Tongue (tissue), 3 donors: ENCODE measurements at places on chromosomes 11 and 22.
A peak's percentile ranks its signal among the peaks of the same experiment; 100 is the strongest.

- DNase-seq, result no peak
These were observed 74.6 kb downstream of the AASDHPPT start for GRCh38 chr11:106152013-106152412.

DNA sequence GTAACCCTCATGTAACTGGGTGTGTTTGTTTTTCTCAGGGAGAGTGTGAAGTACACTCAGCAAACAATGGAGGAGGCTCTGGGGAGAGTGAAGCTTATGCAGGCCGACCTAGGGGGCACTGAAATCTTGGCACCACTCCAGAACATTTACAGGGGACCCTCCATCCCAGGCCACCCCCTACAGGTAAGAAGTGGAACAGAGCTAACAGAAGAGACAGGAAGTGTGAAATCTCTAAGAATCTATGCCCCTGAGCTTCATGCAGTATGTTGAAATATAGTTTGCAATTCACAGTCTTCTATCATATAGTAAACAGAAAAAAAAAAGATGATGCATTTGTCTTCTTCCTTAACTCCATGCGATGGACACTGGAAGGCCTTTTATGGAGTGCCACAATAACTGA lies 8.4 kb downstream of the VWA5A start:
- DNase-seq, result no peak

DNA sequence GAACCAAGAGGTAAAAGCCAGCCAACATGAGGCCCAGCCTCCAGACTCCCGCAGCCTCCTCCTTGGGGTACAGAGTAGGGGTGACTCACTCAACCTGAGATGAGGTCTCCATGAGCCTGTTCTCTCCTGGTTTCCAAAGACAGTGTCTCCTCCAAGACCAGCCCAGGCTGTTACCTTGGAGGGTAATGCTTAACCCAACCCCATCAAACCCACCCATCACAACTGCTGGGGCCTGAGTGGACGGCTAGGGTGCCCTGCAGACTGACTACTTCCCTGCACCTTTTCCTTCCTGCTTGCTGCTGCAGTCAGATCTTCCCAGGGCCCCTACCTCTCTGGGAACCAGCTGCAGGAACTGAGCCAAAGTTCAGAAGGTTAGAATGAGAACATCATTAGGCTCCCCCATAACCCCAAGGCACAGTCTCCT lies 5.1 kb upstream of the NOL12 start:
- DNase-seq, result no peak

DNA sequence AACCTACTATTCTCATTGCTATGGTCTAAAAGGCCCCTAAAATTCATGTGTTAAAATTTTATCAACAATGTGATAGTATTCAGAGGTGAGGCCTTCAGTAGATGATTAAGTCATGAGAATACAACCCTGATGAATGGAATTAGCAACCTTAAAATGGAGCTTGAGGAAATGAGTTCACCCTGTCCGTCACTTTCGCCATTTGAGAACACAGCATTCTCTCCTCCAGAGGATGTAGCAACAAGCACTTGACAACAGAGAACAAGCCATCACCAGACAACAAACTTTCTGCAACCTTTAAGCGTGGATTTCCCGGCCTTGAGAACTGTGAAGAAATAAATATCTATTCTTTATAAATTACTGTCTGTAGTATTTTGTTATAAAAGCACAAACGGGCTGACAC lies 197.0 kb downstream of the SBF2 start:
- no peak for DNase-seq

GRCh38 chr22:23258826-23259170 lies 78.5 kb downstream of the BCR start:
- no peak for DNase-seq

DNA sequence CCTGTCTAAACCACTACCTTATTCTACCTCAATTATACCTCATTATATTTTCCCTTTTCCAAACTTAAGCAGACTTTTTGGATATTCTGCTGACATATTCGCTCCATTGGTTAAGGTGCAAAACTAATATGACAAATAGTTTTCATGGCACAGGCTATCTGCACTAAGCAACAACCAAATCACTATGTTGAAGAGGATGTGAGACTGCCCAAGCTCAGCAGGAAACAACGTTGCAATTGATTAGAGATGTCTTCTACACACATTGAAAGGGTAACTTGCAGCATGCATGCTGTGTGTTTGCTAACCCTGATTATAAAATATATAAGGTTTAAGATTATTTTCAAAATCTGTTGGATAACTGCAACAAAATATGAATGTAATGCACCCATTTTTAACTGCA lies 61.6 kb downstream of the STK33 start:
- no peak for DNase-seq

- DNase-seq, result no peak
These were observed 9.6 kb upstream of the RELA start for GRCh38 chr11:65672180-65672860.

- no peak for DNase-seq
These were observed 3.6 kb upstream of the MAPK8IP1 start for GRCh38 chr11:45881708-45882368.

GRCh38 chr11:12664385-12664784 lies 9.8 kb upstream of the TEAD1 start:
- no peak for DNase-seq

- no peak for DNase-seq
These were observed 9.6 kb upstream of the RANBP1 start for GRCh38 chr22:20106205-20106848.

- no peak for DNase-seq
These were observed 350.2 kb upstream of the PITPNB start for GRCh38 chr22:28269277-28269676.

DNA sequence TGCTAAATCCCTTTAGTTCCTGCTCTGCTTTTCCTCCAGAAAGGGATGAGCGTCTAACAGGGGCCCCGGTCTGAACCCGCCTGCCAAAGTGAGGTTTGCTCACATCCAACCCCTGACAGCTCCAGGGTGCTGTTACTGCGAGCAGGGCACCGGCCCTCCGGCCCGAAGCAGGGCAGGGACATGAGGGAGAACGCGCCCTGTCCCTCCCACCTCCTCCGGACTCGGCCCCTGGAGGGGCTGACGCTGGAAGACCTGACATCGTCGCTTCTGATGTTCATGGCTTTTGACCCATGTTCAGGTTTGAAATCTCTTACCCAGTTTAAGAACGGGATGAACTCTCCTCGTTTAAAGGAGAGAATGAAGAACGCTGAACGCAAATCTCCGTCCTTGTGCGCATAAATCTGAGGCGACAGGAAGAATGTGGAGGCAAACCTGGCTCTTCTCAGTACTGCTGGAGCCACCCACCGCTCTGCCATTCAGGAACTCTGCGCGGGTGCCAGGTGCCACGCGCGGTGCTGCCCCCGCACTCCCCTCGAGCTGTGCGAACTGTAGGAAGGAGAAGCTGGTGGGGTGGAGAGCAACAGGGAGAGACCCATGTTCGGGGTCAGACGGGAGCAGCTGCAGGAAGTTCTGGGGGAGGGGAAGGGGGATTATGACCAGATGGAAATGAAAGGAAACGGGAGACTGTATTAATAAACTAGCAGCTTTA lies 826 bp upstream of the EEF1G start:
- peak; percentile 72 for DNase-seq

- DNase-seq, result no peak
These were observed 88.7 kb upstream of the DRD2 start for GRCh38 chr11:113563766-113564526.

- DNase-seq, result no peak
These were observed 25.2 kb downstream of the RELT start for GRCh38 chr11:73401217-73401923.

- peak; percentile 16 for DNase-seq
These were observed 5.3 kb downstream of the TYR start for GRCh38 chr11:89182773-89183518.

- DNase-seq, result no peak
These were observed 69.7 kb downstream of the GAB2 start for GRCh38 chr11:78347956-78348355.

GRCh38 chr11:88050247-88050646 lies 125.0 kb downstream of the RAB38 start:
- no peak for DNase-seq

DNA sequence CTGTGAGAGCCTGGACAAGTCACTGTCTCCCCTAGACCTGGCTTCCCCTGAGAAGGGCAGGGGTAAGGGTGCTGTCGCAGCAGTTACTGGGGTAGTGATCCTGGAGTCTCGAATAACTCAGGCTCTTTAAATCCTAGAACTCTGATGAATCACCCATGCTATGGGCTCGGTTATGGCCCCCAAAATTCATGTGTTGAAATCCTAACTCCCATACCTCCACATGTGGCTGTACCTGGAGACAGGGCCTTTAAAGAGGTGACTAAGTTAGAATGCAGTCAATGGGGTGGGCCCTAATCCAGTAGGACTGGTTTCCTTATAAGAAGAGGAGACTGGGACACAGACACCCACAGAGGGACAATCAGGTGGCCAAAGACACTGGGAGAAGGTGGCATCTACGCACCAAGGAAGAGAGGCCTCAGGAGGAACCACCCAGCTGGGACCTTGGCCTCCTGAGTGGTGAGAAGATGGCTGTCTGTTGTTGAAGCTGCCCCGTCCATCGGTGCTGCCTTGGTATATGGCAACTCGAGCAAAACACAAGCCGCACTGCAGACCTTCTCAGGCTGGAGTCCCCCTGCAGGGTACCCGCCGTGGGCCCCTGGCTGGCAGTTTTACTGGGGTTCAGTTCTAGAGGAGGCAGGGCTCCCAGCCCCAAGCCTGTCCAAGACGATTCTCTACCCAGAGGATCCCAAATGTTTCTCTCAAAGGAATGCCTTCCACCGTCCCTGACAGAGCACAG lies 48.8 kb upstream of the SHISAL1 start:
- DNase-seq, result no peak

- no peak for DNase-seq
These were observed 141.2 kb downstream of the CTTN start for GRCh38 chr11:70539360-70540095.

DNA sequence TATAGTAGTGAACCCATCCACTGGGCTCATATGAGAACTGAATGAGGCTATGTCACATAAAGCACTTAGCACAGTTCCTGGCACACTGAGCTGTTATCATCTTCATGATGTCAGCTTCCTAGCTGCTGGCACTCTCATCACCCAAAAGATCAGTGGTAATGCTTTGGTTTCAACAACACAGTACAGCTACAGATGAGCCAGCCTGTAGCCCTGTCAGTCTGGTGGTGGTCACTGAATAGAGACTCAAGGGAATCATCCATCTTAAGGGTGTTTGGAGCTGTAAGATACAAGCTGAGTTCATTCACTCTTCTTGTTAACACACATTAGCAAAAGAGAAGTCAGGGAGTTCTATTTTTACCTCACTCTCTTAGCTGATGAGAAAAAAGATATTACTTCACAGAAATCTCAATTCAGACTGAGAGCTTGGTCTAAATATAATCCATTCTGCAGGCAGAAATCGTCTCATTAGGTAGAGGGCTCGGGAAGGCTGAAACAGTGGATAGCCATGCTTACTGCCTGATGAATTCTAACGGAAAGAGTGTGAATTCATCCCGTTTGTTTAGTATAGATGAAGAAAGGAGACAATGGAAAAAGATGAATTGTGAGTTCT lies 6.3 kb upstream of the SLC1A2 start:
- no peak for DNase-seq

DNA sequence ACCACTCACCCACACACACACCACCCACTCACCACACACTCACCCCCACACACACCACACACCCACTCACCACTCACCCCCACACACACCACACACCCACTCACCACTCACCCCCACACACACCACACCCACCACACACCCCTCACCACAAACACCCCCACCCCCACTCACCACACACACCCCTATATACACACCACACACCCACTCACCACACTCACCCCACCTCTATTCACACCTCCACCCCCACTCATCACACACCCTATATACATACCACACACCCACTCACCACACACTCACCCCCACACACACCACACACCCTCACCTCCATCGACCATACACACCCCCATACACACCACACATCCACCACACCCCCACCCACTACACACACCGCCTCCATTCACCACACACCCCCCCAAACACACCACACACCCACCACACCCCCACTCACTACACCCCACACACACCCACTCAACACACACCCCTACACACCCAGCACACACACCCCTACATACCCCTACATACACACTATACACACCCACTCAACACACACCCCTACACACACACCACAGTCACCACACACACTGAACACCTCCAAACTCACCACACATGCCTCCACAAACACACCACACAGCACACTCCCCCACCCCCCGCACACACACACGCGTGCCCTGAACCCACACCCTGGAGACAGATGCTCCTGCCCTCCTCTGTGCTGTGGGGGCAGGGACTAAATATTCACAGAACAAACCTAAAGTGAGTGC lies 19.0 kb upstream of the TTLL12 start:
- DNase-seq, result no peak

DNA sequence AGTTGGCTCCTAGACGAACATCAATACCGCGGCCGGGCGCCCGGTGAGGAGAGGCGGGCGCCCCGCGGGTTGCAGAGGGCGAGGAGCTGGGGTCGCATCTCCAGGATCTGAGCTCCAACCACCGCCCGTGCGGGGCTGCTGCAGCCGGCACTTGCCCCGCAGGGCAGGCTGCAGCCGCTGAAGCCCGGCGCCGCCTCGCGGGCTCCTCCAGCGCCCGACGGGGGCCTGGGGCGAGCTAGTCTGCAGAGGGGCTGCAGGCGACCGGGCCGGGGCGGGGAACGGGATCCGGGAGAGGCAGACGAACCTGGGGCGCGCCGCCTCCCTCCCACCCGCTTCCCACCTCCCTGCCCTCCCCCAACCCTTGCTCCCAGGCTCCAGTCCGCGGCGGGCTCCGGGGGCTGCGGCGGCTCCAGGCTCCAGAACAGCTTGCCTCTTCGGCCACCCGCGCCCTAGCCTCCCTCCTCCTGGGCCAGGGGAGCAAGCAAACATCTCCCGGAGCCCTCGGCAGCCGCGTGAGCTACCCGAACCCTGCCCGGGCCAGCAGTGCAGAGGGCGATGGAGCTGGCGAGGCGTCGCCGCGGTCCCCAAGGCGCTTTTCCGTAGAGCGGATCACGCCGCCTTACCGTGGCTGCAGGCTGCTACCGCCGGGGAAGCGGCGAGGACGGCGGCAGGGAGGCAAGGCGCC lies 802 bp downstream of the TENM4 start:
- peak; percentile 70 for DNase-seq

GRCh38 chr11:10930224-10930971 lies 72.5 kb upstream of the ZBED5 start:
- peak; percentile 58 for DNase-seq

- no peak for DNase-seq
These were observed 8.2 kb upstream of the KLHL35 start for GRCh38 chr11:75440960-75441803.

DNA sequence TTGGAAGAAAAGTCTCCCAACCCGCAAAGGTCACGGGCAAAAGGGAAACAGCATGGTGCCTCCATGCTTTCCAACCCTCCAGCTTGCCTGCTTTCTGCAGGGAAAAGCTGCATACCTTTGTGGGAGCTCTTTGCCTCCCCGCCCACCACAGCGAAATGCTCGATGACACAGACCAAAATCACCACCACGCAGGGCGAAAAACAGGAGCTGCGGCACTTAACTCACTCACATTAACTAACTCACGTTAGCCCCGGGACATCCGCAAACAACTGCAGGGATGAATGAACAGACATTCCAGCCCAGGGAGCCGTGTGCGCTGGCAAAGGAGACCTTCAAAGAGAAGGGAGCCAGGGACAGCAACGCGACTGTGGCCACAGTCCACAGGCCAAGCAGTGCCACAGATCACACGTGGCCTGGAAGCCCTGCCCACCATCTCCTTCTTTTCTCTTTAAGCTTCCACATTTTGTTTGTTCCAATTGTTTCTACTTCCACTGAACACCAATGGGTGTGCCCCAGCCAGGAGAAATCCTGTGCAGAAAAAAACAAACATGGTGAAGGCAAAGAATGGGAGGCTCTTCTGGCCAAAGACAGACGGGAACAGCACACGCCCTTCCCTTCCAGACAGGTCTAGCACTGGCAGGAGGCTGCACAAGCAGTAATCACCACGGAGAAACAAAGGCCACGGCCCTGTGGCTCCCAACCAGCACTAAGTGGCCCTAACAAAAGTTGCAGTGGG lies 39.3 kb downstream of the DUSP8 start:
- DNase-seq, result no peak
